ENCODE measurements at places on chromosomes 7 and 10. TPM values are rescaled to one million over a fixed set of nuclear protein-coding genes. Genes with fewer than 3 reads are reported as not detected.

DNA sequence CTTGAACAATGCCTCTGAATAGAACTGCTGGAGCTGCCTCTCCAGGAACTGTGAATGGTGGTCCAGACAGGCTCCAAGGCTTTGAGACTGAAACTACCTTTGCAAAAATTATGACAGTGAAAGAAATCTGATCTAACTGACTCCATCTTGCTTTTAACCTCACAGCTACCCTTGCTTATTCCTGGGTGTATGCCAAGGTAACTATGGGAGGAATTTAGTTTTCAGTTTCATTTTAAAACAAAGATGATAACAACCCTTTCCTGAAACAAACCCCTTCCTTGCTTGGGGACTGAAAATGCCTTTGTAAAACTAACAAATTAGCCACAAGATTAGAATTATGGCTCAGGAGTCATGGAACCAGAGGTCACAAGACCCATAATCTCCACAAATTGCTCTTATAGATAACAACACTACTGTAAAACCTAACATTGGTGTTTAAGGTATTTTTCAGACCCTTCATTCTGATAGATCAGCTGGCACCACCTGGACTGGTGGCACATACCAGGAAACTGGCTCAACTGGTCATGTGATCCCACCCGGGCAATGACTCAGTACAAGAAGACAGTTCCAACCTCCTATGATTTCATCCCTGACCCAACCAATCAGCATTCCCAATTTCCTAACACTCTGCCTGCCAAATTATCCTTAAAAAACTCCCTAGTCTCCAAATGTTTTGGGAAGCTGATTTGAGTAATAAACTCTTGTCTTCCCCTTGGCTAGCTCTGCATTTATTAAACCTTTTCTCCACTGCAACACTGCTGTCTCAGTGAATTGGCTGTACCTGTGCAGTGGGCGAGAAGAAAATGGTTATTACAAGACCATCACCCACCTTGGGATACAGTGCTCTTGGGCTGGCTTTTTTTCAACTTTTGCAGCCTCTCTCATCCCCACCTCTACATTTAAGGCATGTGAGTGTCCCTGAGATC, 608.1 kb downstream of the TYW1 start:
- H3K4me1 ChIP-seq: no peaks in the 10 kb centered on the region
- no peaks in the 10 kb centered on the region for H3K36me3 ChIP-seq
- H3K27me3 ChIP-seq: no peaks in the 10 kb centered on the region
- H3K27ac ChIP-seq: no peak overlapping the region
- H3K4me3 ChIP-seq: no peak overlapping the region
- no peak for DNase-seq

- no peaks in the 10 kb centered on the region for H3K4me1 ChIP-seq
- H3K36me3 ChIP-seq: no peaks in the 10 kb centered on the region
- no peak overlapping the region for H3K4me3 ChIP-seq
These were observed 56.5 kb upstream of the SP4 start for GRCh38 chr7:21371360-21371759.

DNA sequence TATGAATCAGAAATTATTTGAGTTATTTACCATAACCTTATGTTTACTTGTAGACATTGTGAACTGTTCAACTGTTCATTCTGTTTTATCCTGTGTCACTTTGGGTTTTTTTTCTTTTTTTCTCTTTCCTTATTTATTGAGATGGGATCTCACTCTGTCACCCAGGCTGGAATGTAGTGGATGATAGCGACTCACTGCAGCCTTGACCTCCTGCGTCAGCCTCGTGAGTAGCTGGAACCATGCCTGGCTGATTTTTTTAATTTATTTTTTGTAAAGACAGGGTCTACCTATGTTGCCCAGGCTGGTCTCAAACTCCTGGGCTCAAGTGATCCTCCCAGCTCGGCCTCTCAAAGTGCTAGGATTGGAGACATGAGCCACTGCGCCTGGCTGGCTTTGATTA, 97.1 kb downstream of the CSTF2T start:
- no peaks in the 10 kb centered on the region for H3K27me3 ChIP-seq
- DNase-seq: no peak
- no peaks in the 10 kb centered on the region for H3K36me3 ChIP-seq
- no peak overlapping the region for H3K27ac ChIP-seq
- no peak overlapping the region for H3K4me3 ChIP-seq
- no peaks in the 10 kb centered on the region for H3K4me1 ChIP-seq

DNA sequence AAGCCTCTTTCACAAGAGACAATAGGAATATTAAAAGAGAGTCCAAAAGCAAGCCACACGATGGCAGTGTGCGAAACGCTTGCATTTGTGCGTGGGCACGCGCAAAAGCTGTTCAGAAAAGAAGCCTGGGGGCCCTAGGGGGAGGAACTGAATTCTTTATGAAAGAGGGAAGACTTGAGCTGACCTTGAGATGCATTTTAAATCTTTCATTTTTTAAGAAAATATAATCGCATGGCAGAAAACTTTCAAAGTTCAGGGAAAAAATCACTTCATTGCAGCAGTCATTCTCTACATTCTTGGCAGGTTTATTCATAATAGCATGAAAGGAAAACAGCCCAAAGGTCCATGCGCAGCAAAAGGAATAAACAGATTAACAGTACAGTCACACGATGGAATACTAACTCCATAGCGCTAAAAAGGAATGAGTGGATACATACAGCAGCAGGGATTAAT, 206.5 kb upstream of the PRKCQ start:
- H3K27ac ChIP-seq: no peak overlapping the region
- no peak overlapping the region for H3K4me3 ChIP-seq
- H3K27me3 ChIP-seq: no peaks in the 10 kb centered on the region
- no peaks in the 10 kb centered on the region for H3K36me3 ChIP-seq
- H3K4me1 ChIP-seq: no peaks in the 10 kb centered on the region
- peak; percentile 50 for DNase-seq

- peaks cover 30% of the 10 kb centered on the region for H3K36me3 ChIP-seq
- no peak for DNase-seq
- no peak overlapping the region for H3K4me3 ChIP-seq
- no peaks in the 10 kb centered on the region for H3K4me1 ChIP-seq
- no peak overlapping the region for H3K27ac ChIP-seq
- no peaks in the 10 kb centered on the region for H3K27me3 ChIP-seq
These were observed 41.1 kb downstream of the BLVRA start for GRCh38 chr7:43799605-43800004.

- no peaks in the 10 kb centered on the region for H3K4me1 ChIP-seq
- no peak overlapping the region for H3K27ac ChIP-seq
- H3K4me3 ChIP-seq: no peak overlapping the region
- no peaks in the 10 kb centered on the region for H3K27me3 ChIP-seq
These were observed 165.8 kb upstream of the ADCY1 start for GRCh38 chr7:45408409-45408737.

DNA sequence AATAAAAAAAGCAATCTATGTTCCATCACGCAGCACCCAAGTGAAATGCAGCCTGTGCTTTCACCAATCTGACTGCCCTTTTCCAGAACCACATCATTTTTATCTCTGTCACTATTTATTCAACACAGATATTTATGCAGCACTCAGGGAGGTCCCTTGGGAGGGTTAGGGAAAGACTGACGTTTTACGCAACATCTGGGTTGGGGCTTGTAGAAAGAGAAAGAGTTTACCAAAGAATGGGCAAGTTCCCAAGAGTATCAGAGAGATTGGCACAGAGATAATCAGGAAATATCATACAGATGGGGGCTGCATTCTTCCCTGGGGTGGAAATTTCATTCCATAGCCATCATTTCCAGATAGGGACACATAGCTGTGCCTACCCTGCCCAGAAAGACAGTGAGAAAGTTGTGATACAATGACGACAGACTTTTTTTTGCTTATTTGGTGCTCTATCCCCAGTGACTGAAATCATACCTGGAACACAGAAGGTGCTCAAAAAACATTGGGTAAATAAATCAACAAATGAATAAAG, 474.2 kb downstream of the CALN1 start:
- H3K4me1 ChIP-seq: no peaks in the 10 kb centered on the region
- no peaks in the 10 kb centered on the region for H3K27me3 ChIP-seq
- no peak for DNase-seq
- no peak overlapping the region for H3K4me3 ChIP-seq

- no peaks in the 10 kb centered on the region for H3K36me3 ChIP-seq
- H3K4me1 ChIP-seq: no peaks in the 10 kb centered on the region
- H3K27me3 ChIP-seq: peaks cover 2% of the 10 kb centered on the region
- no peak for DNase-seq
- H3K27ac ChIP-seq: no peak overlapping the region
These were observed 5.2 kb downstream of the ANKRD1 start for GRCh38 chr10:90915766-90916075.

DNA sequence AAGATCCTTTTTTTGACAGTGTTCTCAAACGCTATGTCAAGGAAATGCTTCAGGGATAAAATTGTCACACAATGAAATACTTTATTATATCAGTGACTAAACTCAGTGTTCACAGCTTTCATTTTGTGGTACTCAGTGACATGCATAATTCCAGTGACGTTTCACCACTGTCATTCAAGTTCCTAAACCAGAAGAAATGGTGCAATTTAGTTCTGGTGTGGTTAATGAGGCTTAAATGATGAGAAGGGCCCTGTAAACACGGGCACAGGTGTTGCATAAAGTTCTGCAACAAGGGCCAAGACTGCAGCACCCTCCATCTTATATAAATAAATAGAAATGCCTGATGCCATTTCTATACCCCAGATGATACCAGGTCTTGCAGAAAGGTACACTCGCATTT, 1247.1 kb downstream of the GATA3 start:
- no peak overlapping the region for H3K27ac ChIP-seq
- H3K4me1 ChIP-seq: no peaks in the 10 kb centered on the region
- H3K27me3 ChIP-seq: no peaks in the 10 kb centered on the region
- H3K36me3 ChIP-seq: no peaks in the 10 kb centered on the region
- no peak for DNase-seq

DNA sequence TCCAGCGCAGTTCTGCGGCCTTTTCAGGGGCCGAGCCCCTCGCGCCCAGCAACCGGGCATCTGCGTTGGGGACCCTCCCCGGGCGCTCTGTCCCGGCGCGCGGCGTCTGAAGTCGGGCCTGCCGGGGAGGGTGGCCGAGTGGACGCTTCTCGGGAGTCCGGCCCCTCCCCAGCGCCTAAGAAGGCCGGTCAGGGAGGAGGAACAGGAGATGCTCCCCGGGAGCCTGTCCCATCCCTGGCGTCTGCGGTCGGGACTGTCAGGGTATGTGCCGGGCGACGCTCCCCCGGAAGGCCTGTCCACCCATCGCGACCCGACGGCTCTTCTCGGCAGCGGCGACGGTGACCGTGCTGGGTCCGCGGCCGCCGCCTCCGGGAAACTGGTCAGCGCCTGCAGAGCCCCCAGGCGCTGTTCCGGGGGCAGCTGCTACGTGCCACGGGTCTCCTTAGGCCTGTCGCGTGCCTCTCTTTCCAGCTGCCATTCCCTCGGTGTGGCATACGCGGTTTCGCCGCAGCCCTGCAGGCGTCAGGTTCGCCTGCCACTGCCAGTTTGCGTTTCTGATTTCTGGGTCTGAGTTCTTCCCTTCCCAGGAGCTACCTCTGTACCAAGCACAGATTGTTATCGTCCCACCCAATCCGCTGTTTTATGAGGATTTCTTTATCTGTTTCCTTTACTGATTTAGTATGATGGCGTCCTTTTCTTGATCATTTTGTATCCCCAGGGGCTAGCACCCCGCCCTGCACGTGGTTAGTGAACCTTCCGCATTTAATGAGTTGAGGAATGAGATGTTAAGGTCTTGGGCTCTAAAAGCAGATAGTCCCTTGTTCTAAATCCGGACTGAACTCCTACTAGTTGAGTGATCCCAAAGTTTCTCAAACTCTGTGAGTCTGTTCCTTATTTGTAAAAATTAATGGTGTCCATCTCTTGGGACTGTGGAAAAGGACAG, 782 bp downstream of the IFIT5 start:
- H3K4me1 ChIP-seq: peaks cover 9% of the 10 kb centered on the region
- DNase-seq: no peak
- peak overlapping the region; percentile 90 for H3K4me3 ChIP-seq
- H3K27ac ChIP-seq: peak overlapping the region; percentile 94
- H3K36me3 ChIP-seq: no peaks in the 10 kb centered on the region

DNA sequence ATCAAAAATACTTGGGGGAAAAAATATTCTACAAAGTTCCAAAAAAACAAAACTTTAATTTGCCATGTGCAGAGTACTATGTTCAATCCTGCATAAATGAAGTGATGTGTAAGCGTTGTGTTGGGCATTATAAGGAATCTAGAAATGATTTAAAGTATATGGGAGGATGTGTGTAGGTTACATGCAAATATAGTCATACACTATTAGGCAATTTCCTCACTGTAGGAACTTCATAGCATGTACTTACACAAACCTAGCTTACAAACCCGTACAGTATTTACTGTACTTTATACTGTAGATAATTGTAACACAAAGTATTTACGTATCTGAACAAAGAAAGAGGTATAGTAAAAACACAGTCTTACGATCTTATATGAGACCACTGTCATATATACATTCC, 72.3 kb downstream of the NRBF2 start:
- no peak overlapping the region for H3K4me3 ChIP-seq
- peaks cover 4% of the 10 kb centered on the region for H3K36me3 ChIP-seq
- DNase-seq: no peak
- peaks cover 4% of the 10 kb centered on the region for H3K4me1 ChIP-seq
- H3K27me3 ChIP-seq: no peaks in the 10 kb centered on the region
- no peak overlapping the region for H3K27ac ChIP-seq

GRCh38 chr7:10355816-10356215, 617.9 kb upstream of the PHF14 start:
- DNase-seq: no peak
- no peaks in the 10 kb centered on the region for H3K27me3 ChIP-seq
- no peaks in the 10 kb centered on the region for H3K4me1 ChIP-seq

The IL6 gene
- 0.22 TPM for total RNA-seq

The SLC26A3 gene
- total RNA-seq: not detected

The ZNF804B gene
- 5.5 TPM for total RNA-seq

The KCND2 gene
- 25.2 TPM for total RNA-seq

The ZNF479 gene
- total RNA-seq: not detected

Measured in spinal cord (tissue), 10 donors.